Colonic mucosa (tissue), 4 donors: ENCODE measurements at places on chromosomes 12 and 14. TPM values are rescaled to one million over a fixed set of nuclear protein-coding genes. Genes with fewer than 3 reads are reported as not detected.

Gene POP5
- 22.8 TPM for total RNA-seq

Gene RASSF9
- total RNA-seq = 0.32 TPM

Gene LBHD2
- total RNA-seq = not detected

Gene CEBPE
- not detected for total RNA-seq

Gene LTBP2
- 1.9 TPM for total RNA-seq

Gene COL2A1
- 1.1 TPM for total RNA-seq

- no peak for DNase-seq
Measured at GRCh38 chr12:116246490-116247179, 30.9 kb downstream of the MED13L start.

- DNase-seq = no peak
Measured at GRCh38 chr12:92574051-92574783, 128.6 kb upstream of the PLEKHG7 start.

DNA sequence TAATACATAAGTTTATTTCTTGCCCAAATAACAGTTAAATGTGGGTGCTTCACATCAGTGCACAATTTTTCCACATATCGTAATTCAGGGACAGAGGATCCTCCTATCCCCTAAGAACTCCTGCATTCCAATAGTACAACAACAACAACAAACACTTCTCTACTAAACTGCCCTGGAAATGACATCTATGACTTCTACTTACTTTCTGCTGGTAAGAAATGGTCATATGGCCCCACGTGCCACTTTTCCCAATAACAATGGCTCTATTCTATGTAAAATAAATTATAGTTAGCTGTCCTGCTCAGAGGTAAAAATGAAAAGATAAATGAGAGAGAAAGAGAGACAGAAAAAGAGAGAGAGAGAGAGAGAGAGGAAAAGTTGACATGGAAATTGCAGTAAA is 308.5 kb downstream of the ATXN7L3B start:
- DNase-seq = no peak

GRCh38 chr12:83893101-83893500 is 1019.5 kb downstream of the SLC6A15 start:
- no peak for DNase-seq

GRCh38 chr12:46916796-46917419 is 91.1 kb upstream of the SLC38A4 start:
- no peak for DNase-seq

GRCh38 chr14:31657917-31658316 is 96.7 kb downstream of the NUBPL start:
- no peak for DNase-seq

DNA sequence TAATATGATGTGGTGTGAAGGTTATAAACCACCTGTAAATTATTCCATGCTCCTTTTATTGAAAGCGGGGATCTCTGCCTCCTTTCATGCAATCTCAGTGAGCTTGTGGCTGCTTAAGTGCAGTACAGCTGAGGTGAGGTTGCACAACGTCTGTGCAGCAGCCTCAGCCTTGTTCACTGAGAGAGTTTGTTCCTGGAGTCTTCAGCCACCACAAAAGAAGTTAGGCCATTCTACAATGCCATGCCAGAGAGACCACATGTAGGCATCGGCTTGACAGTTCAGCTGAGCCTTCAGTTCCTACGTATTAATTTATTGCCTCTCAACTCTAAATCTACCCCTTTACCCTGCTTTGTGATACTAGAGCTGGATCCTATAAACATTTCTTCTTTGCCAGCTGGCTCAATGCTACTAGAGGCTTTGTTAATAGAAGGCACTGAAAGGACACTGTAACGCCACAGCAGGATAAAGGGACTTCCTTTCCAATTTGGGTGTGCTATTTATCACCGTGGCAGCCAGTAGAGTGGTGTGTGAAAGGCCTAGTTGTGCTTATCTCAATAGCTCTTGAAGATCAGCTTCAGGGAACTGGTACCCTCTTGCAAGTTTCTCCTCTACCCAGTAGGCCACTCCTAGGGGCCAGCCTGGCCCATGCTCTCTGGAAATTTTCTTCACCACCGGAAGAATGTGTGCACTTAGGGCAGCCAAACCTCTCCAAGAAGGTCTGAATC is 337.7 kb downstream of the IPO8 start:
- DNase-seq = no peak

DNA sequence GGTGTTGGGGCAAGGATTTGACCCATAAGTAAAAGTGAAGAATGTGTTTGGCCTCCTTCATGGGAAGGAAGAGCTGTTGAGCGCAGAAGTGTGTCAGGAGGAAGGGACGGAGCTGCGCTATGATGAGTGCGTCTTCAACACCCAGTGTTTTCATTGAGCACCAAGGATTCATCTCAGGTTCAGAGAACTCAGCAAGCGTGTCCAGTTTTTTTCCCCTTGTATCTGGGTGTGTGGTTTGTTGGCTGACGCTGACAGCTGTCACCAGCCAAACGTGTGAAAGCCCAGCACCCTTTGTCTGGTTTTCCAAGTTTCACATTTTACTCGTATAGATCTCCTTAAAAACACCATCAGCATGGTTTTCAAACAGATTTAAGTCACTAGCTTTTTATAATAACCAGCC is 12.3 kb downstream of the EP400 start:
- DNase-seq = no peak

DNA sequence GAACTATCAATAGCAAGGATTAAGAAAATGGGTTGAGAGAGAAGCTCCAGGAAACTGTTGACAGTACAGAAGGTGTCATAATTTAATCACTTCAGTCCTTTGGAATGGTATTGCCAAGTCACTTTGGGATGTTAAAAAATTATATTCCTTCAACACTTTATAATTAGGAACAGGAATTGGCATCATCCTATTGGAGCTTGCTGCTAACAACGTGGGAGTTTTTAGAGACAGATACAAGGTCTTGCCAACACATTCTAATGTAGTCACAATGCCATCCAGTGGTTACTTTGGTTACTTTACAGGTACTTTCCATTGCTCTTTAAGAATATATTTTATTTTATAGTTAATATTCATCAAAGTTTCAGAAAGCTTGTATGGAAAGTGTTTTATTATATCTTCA is 310.1 kb downstream of the SYT1 start:
- DNase-seq = no peak

DNA sequence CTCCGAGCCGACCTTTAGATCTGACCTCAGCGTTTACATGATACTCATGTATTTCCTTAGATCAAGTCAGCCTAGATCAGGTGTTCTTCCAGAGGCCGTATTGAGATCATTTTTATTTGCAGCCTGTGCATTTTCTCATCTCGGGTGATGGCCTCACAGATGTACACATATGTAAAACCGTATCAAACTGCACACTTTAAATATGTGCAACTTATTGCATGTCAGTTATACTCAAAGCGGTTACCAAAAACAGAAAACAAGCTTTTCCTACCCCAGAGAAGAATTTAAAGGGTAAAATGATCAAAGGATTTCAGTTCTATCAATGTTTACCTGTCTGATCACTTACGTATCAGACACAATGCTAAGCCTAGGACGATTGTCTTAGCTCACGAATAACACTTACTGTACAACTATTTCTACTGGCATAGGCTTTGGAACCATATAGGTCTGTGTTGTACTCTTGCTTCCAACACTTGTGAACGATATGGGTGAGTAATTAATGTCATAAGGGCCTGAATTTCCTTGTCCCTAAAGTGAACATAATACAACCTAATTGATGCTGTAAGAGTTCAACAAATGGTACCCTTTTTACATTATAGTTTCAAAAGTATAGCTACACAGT is 628 bp upstream of the LLPH start:
- no peak for DNase-seq

- no peak for DNase-seq
Measured at GRCh38 chr14:100330388-100330931, 7.3 kb downstream of the SLC25A47 start.

DNA sequence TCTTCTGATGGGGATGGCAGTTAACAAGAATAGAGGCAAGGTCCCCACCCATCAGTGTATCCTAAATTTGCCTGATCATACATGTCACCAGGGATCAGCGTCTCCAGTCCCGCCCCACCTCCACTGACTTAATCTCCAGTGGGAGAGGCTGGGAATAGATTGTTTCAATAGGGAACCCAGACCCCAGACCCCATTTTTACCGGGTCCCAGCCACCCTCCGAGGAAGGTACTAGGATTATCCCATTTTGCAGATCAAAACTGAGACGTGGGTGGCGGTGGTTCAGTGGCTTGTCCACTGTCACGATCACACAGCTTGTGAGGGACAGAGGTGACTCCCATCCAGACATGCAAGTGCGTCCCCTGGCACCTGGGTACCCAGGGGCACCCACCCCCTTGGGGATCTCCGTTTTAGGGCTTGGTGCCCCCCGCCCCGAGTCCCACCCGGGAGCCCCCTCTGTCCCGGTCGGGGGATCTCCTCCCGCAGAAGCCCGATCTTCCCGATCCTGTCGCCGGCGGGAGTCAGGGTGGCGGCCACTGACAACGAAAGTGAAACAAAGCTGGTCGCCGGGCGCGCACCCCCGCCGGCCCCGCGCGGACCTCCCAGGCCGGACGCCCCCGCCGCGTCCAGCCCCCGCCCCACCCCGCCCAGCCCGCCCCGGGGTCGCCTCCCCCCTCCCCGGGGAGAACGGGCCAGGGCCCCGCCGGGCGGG is 523 bp downstream of the WSB2 start:
- DNase-seq = peak; percentile 63

GRCh38 chr12:4454315-4454860 is 8.8 kb upstream of the FGF6 start:
- no peak for DNase-seq

DNA sequence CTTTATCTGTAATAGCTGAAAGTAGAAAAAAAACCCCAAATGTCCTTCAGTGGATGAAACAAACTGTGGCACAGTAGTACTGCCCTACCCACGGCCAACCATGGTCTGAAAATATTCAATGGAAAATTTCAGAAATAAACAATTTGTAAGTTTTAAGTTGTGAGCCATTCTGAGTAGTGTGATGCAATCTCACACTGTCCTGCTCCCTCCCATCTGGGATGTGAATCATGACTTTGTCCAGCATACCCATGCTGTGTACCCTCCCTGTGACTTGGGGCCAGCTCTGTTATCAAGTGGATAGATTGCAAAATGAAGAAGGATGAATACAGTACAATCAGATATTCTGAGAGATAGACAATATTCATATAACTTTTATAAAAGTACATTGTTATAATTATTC is 106.2 kb downstream of the SMOC1 start:
- DNase-seq = no peak

DNA sequence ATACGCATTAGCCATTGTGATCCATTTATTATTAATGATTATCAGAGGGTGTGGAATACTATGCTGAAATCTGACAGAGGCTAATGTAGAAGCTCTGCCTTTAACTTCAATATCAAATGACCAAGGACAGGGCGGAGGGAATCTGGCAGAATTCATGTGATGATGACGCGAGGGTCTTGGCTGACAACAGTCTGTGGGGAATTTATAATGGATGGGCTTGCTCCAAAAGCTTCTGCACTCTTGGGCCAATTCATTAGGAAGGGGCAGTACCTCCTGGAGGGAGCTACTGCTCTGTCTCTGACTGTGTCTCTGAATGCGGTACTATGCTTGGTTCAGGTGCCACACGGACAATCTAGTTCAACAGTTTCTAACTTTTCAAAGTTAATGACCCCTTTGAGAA is 46.2 kb downstream of the GALNT8 start:
- DNase-seq = no peak

DNA sequence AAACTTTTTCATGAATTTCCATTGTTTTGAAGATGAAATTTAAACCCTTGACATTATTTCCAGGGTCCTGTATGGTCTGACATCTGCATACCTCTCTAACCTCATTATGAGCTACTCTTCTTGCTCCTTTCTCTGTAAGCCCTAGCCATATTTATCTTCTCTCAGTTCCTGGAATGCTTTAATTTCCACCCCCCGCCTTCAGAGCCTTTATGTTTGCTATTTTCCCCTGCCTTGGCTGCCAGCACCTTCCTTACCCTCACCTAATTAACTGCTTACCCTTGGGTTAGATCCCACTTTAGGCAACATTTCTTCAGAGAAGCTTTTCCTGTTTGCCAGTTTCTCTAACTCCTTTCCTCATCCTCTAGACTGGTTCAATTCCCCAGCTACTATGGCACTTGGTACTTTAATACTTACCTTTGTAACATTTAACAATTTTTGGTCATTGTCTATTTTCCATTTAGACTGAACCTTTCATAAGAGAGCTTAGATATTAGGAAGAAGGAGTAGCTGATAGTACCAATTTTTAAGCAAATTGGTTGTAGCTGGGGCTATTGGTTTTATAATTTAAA is 6.0 kb downstream of the STYX start:
- no peak for DNase-seq

- DNase-seq = no peak
Measured at GRCh38 chr14:26486922-26487321, 110.9 kb downstream of the NOVA1 start.

DNA sequence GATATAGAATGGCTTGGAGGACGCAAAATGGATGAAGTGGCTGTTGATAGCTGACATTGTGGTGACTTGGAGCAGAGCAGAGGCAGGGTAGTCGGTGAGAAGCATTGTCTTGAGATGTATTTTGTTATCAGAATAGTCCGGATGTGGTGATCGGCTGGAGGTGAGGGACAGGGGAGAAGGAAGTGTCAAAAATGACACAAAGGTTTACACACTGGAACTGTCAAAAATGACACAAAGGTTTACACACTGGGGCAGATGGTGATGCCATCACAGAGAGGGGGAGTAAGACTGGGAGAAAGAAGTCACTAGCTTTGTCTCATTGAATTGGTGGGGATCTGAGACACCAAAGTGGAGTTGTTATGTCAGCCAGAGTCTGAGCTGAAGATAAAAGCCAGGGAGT is 30.1 kb downstream of the CDKL1 start:
- DNase-seq = no peak
